ENCODE measurements at places on chromosomes 6 and 20.

DNA sequence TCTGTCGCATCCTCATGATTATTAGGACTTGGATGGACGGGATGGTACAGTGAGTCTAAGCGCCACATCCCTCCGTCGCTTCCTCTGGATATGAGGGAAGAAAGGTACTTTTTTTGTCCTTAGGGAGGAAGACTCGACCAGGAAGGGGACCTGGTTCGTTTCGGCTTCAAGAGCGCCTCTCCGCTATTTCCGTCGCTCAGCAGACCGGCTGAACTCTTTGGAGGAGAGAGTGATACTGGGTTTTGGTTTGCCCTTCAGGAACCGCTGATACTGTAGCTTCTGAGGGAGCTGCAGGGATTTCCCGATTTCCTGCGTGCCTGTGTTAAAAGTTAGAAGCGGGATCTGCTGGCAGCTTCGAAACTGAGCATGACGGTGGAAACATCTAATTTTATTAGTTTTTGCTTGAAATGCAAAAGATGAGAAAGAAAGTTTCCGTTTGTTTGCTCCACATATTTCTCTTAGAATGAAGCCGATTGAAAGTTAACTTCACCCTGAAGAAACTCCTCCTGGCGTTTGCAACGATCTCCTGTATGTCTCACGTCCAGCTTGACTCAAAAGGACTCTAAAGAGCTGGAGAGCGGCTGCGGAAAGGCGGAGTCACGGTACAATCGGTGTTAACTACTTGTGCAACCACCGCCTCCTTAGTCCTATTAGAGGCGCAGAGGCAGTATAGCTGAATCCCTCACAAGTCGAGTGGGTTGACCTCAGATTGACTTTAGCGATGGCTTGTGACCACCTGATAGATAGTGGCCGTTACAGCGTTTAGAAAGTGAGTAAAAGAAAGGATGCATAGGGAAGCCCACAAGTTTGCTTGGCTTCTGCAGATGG, 129.4 kb downstream of the TRIM27 start:
- DNase-seq, result peak; percentile 29

- DNase-seq, result no peak
These were observed 162.8 kb downstream of the TENT5A start for GRCh38 chr6:81589465-81590313.

DNA sequence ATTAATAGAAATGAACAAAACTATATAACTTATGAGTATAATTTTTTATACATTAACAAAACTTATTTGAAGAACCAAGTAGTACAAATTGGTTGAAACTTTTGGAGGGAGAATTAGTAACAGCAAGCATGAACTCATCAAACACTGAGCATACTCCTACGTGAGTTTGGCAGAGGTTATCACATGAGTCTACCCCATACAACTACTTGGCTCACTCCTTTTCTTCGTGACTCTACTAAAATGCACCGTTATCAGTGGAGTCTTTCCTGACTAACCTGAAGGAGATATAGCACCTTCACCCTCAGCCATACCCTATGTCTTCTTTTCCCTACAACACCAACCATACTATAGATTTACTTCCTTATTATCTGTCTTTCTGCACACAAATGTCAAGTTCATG, 794.2 kb downstream of the TFAP2A start:
- DNase-seq, result no peak

DNA sequence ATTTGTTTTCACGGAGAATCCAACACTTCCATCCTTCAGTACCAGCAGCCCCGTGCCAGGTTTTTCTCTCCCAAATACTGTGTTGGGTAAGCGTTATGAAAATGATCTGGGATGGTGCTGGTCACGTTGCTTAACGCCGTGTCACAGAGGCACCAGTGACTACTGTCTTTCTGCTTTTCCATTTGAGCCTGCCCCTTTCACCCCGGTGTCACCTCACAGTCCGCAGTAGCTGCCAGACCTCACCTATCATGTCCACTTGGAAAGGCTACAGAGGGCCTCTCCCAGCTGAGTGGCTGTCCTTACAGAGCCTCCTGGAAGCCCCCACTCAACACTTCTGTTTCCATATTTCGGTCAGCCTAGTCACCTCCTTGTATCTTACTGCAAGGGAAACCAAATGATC, 176.5 kb upstream of the ARID1B start:
- no peak for DNase-seq

DNA sequence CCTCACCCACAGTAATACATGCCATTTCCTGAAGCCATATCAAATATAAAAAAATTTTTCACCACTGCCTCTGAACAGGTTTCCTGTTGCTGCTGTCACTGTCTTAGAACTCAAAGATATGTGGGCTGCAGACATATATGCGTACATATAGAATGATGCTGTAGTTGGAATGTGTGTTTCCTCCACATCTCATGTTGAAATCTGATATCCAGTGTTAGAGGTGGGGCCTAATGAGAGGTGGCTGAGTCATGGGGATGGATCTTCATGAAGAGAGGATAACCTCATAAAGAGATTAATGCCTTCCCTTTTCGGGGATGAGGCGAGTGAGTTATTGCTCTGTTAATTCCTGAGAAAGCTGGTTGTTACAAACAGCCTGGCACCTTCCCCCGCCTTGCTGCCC, 7.7 kb upstream of the SCP2D1 start:
- DNase-seq, result no peak

DNA sequence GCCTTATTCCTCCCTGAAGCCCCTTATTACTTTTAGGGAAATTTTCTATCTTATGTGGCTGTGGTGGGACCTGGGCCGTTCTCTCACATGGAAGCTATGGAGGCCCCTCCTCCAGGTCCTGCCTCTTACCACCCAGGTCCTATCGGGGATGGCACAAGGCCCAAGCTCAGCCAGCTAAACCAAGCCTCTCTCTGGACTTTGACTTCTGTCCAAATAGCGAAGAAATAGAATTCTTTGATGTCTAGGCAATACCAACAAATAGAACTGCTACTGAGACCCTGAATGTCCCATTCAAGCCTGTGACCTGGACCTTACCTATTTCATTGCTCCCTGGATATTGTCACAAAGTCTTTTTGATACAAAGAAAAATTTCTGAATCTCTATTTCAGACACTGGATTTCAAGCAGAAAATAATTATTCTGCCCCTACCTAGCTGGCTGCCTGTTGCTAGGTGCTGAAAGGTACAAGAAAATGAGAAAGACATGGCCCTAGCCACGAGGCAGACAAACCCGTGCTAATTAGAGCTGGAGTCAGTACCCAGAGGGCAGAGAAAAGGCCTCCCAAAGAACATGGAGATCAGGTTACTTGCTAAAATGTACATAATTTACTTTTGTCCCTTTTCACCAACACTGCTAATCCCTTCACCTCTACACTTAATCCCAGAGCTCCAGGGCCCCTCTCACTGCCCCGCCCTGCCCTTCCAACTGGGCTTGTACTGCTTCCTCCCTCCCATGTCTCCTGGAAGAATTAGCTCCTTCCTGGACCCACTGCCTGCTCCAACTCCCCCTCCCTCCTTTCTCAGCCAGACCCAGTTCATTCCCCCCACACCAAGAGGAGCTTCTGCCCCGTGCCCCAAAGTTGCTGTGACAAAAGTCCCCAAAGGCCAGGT, 15.5 kb upstream of the NNAT start:
- DNase-seq, result no peak

DNA sequence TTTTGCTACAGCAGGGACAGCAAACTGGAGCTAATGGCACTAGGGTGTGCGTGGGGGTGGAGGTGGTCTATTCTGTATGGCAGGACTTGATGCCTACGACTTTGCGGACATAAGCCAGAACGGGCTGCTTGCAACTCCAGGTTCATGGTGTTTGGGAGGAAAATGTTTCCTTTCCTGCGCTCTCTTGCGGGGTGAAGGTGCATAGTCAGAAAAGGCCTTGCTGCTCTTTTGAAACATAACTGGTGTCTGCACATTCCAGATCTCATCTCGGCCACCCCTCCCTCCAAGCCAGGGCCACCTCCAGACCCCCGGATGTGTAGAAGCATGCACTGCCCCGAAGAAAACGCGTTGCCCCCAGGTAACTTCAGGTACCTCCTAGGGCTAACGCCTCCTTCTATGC, 8.1 kb downstream of the FOXA2 start:
- no peak for DNase-seq

DNA sequence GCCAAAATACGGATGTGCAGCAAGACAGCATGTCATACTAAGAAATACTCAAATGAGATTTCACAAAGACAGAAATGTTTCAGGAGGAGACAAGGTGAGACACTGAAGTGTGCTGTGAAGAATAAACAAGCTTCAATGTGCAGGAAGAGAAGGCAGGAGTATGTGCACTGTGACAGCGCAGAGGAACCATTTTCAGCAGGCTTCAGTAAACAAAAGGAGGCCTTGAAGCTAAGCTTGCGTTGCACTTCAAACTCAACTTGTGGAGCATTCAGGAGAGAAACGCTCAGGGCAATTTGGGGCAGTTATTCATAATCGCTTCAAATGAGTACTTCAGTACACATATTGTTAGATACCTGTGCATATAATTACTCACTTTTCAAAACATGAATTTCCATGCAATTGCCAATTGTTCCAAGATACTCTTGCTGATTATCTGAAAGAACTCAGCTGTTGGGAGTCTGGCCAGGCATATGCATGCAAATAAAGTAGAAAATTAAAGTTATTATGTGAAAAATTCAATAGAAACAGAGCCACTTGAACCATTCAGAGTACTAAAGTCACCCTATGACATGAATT, 234.2 kb upstream of the OPRM1 start:
- DNase-seq, result no peak

- DNase-seq, result no peak
These were observed 96.7 kb downstream of the OGFRL1 start for GRCh38 chr6:71385111-71385822.

DNA sequence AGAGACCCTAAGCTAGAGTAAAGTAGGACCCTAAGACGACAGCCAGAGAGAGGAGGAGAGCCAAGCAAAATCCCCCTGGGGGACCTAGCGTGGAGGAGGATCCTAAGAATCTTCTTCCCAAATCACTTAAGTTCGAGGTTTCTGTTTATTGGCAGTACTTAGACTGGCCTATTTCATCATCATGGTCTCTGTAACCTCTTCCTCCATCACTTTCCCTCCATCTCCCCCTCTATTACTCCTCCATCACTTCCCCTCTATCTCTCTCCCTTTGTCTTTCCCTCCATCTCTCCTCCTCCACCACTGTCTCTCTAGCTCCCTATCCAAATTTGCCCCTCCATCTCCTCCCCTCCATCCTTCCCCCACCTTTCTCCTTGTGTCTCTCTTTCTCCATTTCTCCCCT, 833.6 kb upstream of the FLRT3 start:
- DNase-seq, result no peak

- no peak for DNase-seq
These were observed 534.8 kb downstream of the BMP2 start for GRCh38 chr20:7302250-7302649.

GRCh38 chr6:107490566-107491137, 735 bp downstream of the SOBP start:
- DNase-seq, result no peak

- DNase-seq, result no peak
These were observed 10.7 kb downstream of the ZFAND3 start for GRCh38 chr6:37830225-37830624.

- no peak for DNase-seq
These were observed 81.4 kb downstream of the TCP11 start for GRCh38 chr6:35059596-35060345.

GRCh38 chr20:4476903-4477500, 244.7 kb upstream of the PRND start:
- peak; percentile 28 for DNase-seq

DNA sequence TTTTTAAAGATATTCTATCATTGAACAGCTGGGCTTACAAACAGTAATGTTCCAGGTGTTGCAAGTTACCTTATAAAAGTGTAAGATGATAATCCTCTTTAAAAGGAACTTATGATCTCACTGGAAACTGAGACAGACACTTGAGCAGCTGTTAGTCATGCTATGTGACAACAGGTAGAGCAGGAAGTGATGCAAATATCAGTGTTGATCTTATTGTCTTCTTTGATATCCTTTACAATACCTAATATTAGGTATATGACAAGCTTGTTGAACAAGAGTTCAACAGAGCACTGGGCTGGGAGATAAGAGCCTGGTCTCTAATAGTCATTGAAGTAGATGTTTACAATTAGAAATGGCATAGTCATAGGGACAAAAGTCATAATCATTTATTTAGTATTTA, 150.0 kb downstream of the UBE3D start:
- DNase-seq, result no peak

DNA sequence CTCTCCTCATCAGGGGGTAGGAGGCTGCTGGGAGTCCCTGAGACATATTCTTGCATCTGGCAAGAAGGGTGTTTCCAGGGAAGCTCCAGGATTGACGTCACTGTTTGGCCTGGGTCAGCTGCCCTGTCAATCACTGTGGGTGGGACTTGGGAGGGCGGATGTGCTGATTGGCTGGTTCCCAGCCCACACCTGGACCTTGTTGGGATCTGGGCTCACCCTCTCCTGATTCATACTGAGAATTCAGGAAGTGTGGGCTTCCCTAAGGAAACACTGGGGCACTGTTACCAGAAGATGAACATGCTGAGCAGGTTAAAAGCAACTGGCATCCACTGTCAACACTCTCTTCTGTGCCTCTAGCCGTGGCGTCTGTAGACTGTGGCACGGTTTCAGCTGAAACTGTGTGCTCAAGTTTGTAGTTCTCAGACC, 36.5 kb downstream of the CDH26 start:
- no peak for DNase-seq

DNA sequence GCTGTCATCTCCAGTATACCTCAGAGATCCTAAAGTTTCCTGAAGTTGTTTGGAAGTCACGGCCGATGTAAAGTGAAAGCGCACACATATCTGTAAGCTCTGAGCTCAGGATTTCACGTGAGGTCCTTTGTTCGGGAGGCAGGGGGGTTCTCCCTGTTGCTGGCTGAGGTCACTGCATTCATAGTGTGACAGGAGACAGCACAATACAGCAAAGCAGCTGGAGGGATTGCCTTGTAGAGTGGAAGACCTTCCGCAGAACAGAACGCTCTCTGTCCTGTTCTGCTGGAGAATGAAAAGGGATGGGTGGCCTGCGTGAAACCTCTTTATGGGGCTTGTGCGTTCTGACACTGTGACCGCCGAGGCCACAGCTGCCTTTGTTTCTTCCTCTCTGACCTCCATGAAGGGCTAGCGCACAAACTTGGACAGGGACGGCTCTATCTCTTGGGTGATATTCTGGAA, 13.4 kb upstream of the SERPINB1 start:
- peak; percentile 13 for DNase-seq

GRCh38 chr6:102407886-102408741, 1014.6 kb downstream of the GRIK2 start:
- no peak for DNase-seq

- peak; percentile 39 for DNase-seq
These were observed 481 bp downstream of the SERPINB6 start for GRCh38 chr6:2970753-2971419.
